ENCODE measurements at places on chromosomes 11 and 22.
A peak's percentile ranks its signal among the peaks of the same experiment; 100 is the strongest.

DNA sequence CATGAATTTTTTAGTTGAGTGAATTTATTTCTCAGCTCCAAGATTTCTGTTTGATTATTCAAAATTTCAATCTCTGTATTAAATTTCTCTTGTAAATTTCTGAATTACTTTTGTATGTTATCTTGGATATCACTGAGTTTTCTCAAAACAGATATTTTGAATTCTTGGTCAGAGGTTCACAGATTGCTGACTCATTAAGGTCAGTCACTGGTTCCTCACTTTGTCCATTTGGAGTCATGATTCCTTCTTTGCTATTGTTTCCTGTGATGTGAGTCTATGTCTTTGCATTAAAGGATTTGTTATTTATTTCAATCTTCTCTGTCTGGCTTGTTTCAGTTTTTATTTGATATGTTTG lies 10.2 kb upstream of the IL17RA start:
- DNase-seq: no peak

DNA sequence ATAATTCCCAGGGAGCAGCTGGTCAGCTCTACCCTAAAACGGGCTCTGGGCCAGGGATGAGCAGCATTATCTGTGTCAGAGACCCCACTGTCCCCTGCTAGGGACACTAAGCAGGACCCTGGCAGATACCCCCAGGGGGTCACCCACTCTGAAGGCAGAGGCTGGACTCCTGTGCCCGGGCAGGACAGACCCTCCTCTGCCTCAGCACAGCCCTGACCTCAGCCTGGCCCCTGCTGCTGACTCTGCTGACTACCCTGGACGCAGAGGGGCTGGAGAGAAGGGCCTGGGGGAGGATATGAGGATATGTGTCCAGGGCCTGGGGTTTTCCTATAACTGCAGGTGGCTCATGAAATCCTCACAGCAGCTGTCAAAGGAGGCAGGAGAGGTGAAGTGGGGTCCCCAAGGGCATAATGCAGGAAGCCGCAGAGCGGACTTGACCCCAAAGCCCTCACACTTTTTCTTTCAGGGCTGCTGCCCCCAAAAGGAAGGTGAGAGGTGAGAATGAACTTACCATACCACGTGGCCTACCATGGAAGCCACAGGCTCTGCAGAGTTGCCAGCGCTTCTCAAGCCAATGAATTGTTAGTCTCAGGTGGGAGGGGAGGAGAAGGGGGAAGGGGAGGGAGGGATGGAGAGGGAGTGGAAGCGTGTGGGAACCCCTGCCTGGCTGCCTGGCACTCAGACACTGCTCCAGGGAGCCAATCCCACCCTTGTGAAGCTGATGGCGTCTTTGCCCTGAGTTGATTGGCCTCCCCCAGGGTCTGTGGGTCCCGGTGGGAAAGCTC lies 76.7 kb upstream of the WNT11 start:
- DNase-seq: no peak

GRCh38 chr22:46710806-46711205 lies 27.2 kb downstream of the CERK start:
- no peak for DNase-seq

DNA sequence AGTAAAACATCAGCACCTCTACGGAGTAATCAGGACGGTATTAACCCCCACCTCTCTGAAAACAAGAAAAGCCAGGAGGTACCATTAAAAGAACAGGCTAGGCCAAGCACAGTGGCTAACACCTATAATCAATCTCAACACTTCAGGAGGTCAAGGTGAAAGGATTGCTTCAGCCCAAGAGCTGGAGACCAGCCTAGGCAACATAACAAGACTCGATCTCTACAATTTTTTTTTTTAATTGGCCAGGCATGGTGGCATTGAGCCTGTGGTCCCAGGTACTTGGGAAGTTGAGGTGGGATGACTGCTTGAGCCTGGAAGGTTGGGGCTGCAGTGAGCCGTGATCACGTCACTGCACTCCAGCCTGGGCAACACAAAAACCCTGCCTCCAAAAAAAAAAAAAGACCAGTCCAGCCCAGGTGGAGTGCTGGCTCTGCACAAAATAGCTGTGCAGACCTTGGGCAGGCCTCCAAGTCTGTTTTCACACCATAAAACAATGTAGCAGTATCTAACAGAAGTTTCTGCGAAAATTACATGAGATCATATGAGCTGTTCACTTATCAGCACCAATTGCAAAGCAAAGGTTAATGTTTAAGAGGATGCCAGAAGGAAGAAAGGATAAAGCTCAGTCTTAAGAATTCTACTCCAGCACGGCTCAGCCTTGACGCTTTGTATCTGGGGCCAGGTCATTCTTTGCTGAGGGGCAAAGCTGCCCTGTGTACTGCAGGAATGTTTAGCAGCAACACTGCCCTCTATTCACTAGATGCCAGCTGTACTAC lies 14.8 kb downstream of the CHKA start:
- DNase-seq: no peak

DNA sequence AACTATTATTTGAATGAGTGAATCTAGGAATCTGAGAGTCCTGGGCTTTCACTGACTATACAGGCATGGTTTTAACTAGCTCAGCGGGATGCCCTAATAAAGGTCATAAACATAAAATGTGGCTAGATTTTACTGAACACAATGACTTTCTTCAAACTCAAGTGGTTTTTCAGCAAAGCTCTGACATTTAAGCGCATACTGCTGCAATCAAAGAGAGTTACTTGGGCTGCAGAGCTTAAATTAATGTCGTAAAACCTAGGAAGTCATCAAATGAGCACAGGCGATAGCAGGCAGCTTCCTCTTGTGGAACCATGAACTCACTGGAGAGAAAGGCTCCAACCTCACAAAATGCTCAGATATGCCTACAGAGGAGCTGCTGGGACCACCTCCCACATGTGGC lies 6.7 kb downstream of the CSNK2A3 start:
- no peak for DNase-seq

GRCh38 chr11:72665911-72666472 lies 8.2 kb downstream of the PDE2A start:
- no peak for DNase-seq

DNA sequence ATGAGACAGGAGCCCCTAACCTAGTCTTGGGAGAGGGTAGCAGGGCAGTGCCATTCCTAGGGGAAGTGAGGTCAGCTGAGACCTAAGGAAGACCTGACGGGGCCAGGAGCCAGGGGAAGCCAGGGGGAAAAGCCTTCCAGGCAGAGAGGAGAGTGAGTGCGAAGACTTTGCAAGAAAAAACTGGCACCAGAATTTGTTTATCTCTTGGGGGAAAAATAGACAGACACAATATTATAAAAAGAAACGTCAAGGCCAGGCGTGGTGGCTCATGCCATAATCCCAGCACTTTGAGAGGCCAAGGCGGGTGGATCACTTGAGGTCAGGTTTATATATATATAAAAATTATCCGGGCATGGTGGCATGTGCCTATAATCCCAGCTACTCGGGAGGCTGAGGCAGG lies 26.9 kb upstream of the TESMIN start:
- no peak for DNase-seq

DNA sequence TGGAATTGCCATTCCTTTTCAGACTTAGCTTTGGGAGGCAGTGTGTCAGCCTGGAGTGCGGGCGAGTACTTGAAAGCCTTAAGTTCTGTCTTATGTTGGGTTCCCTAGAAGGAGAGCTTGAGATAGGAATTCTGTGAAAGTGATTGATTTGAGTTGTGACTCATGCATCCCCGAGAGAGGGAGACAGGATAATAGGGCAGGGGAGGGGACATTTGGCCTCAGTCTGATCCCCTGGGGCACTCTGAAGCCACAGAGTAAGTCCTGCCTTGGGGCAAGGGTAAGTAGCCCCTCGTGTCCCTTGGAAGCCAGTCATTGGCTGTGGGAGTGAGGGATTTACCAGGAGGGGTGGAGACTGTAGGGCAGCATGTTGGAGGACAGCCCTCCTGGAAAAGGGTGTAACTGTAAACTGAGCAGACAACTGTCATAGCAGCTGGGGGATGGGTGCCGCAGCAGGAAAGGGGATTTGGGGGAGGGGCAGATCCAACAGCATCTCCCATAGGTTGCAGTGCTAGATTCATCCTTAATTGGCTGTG lies 44.0 kb downstream of the KIAA1671 start:
- DNase-seq: no peak

DNA sequence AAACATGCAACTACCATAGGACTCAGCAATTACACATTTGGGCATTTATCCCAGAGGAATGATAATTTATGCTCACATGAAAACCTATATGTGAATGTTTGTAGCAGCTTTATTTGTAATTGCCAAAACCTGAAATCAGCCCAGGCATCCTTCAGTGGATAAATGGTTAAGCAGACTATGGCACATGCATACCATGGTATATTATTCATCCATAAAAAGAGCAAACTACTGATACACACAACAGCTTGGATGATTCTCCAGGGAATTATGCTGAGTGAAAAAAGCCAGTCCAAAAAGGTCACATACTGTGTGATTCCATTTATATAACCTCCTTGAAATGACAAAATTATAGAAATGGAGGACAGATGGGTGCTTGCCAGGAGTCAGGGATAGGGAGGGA lies 86.7 kb downstream of the ALX4 start:
- DNase-seq: no peak

GRCh38 chr11:35078470-35078735 lies 60.6 kb upstream of the CD44 start:
- DNase-seq: no peak

DNA sequence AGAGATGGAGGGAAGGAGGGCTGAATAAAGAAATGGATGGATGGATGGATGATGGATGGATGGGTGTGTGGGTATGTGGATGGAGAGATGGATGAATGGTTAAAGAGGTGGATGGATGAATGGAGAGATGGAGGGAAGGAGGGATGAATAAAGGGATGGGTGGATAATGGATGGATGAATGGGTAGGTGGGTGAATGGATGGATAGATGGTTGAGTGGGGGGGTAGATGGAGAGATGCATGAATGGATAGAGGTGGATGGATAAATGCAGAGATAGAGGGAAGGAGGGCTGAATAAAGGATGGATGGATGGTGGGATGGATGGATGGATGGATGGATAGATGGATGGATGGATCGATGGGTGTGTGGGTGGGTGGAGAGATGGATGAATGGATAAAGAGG lies 71.6 kb downstream of the CDKN1C start:
- DNase-seq: no peak

DNA sequence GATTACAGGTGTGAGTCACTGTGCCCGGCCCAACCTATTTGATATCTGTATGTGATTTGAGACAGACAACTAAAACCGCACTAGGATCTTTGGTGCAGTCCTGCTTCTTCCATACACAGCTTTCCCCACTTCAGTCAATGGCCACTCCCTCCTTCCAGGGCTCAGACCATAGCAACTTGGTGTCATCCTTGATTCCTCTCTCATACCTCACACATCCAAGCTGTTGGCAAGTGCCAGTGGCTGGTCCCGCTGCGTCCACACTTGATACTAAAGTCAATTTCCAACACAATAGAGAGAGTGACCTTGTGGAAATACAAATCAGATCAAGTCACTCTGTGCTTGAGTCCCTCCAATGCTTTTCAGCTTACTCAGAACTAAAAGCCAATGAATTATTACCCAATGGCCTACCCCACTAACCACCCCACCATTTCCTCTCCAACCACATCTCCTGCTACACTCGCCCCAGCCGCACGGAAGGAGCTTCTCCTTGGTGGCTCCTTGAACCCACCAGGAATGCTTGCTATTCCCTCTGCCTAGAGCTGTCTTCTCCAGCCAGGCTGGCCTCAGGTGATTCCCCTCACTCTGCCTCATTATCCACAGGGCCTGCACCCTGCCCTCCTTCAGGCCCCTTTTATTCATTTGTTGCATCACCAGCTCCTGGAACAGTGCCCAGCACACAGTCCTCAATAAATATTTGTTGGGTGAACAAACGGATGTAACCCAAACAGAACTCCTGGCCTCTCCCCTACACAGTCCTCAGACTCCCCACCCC lies 12.9 kb downstream of the ABTB2 start:
- no peak for DNase-seq

DNA sequence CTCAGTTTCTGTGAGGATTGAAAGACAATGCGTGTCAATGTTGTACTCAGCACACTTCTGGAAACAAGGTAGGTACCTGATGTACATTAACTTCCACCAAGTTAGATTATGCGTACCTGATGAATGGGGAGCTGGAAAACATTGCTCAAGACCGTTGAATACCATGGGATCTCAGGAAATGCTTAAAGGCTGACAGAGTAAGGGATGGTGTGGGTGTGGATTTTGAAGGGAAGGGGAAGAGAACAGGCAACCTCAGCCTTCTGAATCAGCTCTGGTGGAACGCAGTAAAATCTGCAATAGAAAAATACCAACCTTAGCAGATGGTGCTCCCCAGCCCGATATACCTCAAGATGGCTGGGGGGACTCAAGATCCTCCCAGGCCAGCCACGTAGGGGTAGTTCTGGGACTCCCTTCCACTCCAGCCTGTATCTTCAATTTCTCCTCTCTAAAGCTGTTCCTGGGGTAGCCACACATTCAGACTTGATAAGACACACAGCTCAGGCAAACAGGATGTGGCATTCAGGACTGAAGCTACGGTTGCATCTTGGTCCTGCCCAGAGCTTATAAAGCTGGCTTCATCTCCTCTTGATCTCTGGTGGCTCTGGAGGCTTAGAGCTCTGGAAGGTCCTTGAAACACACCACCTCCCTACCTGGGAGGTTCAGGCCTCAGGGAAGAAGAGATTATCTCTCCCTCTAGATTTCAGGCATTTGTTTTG lies 111.8 kb downstream of the CTNND1 start:
- no peak for DNase-seq

- DNase-seq: peak; percentile 70
These were observed 52.5 kb downstream of the TPCN2 start for GRCh38 chr11:69101115-69101791.

DNA sequence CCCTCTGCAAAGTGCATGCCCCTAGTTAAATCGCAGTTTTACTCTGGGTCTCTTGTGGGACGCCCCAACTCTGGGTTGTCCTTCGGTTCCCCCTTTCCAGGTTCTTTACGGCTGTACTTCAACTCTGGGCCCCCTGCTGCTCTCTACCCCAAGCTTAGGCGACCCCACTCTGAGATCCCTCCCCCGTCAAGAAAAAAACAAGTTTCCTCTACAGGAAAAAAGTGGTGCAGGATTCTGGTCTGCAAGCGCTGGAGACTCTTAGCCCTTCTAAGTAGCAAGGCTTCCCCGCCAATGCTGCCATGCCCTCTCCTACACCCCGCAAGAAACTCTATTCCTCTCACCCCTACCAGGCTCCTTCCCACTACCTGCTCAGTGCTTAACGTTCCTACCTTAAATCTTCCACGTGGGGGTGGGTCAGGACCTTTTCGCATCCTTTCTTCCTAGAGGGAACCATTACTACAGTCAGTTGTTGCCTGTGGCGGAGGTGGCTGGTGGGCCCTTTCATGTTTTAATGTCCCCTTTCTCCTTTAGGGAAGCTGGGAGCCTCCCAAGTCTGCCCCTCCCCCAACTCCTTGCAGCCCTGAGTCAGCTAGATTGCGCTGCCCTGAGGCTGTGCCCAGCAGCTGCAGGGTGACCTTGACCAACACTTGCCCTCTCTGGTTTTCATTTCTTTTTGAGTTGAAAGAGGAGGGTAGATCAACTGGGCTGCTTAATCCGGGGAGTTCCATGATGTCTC lies 1.4 kb downstream of the NEFH start:
- no peak for DNase-seq

GRCh38 chr11:46265764-46266163 lies 11.7 kb upstream of the CREB3L1 start:
- DNase-seq: no peak

DNA sequence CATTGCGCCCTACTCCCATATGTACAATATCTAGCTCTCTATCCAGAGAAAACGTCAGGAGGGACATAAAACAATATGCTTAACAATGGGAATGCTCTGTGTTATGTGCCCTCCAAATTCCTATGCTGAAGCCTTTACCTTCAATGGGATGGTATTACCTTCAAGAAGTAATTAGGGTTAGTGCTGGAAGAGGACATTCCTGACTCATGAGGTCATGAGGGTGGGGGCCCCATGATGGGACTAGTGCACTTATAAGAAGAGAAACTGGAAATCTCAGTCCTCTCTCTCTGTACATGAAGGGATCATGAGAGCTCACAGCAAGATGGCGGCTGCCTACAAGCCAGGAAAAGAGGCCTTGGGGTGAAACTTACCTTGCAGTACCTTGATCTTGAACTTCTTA lies 20.3 kb downstream of the MMP20 start:
- DNase-seq: no peak
